Right hindlimb (tissue), 1 donor: ENCODE measurements at places on chromosomes 7 and 10.
A peak's percentile ranks its signal among the peaks of the same experiment; 100 is the strongest.

DNA sequence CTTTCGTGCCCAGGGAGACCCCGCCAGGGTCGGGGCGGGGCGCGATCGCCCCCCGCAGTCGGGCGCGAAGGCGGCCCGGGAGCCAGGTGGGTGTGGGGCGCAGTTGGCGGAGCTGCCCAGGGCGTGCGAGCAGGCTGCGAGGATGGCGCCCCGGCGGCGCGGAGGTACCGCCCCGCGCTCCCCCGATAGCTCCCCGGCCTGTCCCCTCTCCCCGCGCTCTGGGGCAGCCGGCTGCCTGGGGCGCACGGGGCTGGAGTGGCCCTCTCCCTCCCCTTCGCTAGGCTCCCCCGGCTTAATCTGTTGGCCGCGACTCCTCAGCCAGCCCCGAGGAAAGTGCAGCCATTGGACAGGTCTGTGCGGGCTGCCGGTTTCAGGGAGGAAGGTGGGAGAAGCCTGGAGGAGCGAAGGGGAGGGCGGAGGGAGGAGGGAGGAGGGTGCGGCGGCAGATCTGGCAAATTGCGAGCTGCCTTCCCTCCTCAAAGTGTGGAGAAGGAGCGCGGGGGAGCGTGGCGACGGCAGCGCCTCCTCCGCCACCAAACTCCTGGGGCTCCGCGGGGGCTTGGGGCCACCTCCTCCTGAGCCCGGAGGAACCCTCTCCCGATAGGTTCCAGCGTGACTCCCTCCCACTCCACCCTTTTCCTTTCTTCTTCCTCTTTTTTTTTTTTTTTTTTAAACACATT, 361 bp upstream of the PLXDC2 start:
- DNase-seq = peak; percentile 94

- no peak for DNase-seq
Measured at GRCh38 chr7:130560972-130561371, 69.1 kb downstream of the MEST start.

DNA sequence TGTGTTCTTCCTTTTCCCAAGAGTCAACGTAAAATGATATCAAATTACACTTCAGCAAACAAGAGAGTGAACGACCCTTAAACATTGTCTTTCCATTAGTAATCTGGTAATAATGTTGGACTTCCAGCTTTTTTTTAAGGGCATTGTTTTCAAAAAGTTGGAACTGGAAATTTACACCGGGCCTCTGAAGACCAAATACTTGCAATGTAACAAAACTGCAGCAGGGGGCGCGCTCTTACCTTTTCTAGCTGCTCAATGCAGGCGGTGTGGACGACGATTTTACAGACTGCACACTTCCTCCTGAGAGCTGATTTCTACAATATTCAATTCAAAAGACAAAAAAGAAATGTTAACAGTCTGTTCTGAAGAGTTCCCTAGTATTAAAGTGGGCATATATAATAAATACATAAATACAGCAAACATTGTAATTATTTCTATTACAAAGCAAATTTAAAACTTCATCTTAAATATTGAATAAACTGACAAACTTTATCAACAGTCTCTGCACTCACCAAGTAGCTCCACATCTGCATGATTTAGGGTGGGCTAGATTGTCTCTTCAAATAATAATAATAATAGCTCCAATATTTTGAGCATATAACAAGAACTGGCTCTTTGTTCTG, 190.4 kb downstream of the DGKI start:
- peak; percentile 81 for DNase-seq

GRCh38 chr7:152382244-152382643, 53.6 kb downstream of the KMT2C start:
- no peak for DNase-seq

DNA sequence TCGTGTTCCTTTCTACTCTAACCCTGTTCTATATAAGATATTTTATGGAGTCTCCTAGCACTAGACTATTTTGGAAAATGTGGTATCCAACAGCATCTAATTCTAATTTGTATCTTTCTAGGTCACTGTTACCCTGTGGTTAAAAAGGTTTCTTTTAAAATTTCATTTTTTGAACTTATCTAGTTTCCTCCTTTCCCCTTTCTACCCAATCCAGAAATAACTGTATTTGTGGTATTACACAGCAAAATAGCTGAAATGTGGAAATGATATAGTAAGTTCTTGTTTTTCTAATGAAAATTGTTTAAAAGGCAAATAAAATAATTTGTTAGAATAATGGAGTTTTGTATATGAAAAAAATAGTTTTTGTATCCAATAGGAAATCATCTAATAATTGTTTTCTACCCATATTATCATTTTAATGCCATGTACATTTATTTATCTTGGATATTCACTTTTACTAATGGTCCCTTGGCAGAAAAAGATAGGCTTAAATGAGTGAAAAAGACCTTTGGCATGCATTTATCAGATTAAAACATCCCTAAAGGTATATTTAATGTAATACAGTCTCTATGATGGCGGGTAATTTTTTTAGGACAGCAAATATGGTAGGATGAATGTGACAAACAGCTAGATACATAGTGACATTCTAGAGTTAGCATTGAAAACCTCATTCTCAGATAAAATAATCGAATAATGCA, 175.5 kb upstream of the PLXDC2 start:
- no peak for DNase-seq
